ENCODE measurements at places on chromosomes 6 and 20.

- no peak for DNase-seq
Observed at GRCh38 chr6:121897337-121897760, 461.9 kb downstream of the GJA1 start.

DNA sequence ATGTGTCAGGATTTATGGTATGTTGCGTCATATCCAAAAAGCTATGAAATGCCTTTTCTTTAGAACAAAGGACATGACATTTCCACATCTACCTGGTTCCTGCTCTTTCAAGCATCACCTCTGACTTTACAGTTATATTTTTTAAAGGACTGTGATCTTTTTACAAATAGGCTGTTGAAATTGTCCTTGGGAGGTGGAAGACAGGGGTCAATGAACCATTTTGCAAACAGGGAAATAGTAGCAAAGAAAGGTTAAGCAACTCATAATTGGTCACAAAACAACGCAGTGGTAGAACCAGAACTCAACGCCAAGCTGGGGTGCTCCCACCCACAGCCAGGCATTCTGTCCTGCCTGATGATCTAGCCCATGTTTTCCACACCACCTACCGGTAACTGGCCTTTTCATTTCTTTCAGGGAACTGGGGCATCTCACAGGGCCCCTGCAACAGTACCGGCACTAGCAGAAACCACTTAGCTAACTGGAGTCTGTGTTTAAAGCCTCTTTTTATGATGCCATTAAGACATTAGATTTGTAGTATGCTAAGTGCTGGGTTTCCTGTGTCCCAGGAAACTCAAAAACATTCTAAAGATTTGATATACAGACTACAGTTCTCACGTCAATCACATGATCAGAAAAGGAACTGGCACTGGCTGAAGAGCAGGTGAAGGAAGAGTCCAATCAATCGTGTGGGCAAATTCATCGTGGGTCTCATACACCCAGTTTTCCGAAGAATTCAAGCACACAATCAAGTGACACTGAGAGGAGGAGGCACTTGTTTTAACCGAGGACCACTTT, 13.9 kb downstream of the ZNF217 start:
- no peak for DNase-seq

- no peak for DNase-seq
Observed at GRCh38 chr6:95084867-95085266, 492.5 kb upstream of the MANEA start.

GRCh38 chr20:48683467-48684175, 144.2 kb downstream of the PREX1 start:
- no peak for DNase-seq

- no peak for DNase-seq
Observed at GRCh38 chr6:33781131-33781975, 7.6 kb downstream of the LEMD2 start.

DNA sequence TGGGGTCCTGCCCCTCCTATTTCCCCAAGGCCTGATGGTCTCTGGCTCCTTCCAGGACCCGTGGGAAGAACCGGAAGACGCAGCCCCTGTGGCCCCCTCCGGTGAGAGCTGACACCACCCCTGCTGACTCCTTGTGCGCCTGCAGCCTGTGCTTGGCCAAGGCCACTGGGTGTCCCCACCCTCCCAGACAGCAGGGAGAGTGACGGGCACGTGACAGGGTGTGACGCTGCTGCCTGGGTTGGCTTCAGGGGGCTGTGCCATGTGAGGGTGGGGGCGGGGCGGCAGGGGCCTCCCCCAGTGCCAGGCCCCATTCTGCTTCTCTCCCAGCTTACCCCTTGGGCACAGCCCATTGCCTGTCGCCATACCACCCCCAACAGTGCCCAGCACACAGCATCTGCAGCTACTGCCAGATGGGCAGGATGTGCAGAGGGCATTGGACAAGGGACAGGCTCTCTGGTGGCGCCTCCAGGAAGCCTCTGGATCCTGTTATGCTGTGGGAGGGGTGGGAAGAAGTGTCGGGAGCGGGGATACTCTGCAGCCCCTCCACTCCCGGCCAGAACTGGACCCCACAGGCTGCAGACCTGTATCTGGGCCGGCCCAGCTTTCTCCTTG, 2.9 kb downstream of the BIRC7 start:
- no peak for DNase-seq

DNA sequence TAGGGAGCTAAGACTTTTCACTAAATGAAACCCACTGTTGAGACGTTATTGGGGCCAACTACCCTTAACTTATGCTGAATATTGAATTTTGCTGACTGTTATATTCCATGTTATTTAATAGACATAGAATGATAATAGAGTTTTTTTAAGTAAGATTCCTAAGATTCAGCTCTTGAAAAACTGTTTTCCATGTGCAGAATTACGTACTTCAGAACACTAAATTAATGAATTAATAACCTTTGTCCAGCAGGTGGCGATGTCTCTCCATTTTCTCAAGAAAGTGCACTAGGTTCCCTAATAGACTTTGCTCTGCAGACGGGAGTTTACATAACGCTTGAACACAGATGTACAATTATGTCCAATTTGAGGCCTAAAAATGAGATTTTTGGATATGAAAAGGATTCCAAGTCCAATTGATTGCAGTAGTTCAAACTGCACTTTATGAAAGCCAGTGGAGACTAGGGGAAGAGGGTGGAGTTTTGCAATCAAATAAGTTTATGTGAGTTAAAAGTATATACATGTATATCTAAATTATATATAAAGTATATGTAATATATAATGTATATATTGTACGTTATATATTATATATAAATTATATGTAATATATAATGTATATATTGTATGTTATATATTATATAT, 282.1 kb downstream of the UST start:
- DNase-seq = peak; percentile 47

DNA sequence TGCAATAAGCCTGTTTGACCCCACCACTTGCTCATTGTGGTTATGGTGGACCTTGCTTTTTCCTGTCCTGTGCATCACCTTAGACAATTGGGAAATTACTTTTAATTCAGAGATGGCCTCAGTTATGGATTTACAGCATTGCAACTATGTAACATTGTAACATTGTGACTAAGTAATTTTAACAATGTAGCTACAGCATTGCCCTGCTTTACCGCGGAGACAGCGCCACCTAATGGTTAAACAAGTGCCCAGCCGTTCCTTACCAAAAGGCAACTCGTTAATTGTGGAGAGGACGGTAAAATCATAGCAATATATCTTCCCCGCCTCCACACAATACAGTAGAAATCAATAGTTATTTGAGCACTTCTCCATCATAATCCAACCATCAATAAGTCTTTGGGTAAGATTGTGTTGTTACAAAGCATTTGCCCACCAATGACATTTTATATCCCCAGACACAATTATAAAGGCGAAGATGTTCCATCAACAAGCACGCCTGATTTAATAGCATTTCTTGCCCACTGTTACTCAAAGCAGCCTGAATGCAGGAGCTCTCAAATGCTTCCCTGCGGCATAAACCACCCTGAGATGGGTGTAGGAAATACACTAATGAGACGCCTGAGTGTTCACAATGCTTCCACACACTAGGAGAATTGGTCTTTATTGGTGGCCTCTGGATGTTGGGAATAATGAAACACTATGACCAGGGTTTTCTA, 93.7 kb downstream of the PROKR2 start:
- DNase-seq = peak; percentile 17

- peak; percentile 50 for DNase-seq
Observed at GRCh38 chr20:51624157-51624731, 81.7 kb upstream of the NFATC2 start.

DNA sequence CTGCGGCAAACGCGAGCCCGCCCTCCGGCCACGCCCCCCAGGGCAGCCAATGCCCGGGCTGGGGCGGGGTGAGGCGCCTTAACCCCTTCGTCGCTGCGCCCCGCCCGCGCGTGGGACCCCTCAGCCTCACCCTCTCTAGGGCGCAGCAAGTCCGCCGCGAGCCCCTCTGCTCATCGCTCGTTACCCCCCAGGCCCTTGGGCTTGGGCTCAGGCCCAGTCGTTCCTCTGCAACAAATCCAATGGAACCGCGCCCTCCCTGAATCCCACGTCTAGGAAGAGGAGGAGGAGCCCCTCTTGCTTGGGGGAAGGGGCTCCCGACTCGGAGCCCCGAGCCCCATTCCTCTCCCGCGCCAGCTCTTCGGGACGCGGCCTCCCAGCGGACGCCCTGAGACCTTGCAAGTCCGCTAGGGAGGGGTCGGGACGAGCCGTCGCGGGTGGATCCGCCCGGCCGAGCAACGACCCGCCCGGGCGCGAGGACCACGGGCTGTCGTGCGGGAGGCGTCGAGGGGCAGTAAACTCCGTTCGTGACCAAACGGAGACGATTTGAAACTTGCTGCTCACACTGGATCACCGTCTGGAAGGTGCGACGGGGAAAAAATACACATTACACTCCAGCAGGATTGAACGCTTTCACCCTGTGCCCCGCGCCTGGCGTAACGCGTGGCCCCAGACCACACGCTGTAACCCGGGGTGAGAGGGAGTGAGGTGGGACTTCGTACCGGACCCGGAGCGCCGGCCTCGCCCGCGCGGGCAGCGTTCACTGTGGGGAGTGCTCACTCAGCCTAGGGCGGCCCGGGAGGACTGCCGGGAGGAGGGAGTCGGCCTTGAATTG, 477 bp upstream of the LZTS3 start:
- DNase-seq = peak; percentile 82

- no peak for DNase-seq
Observed at GRCh38 chr6:116682334-116682712, 1.3 kb downstream of the KPNA5 start.

- DNase-seq = no peak
Observed at GRCh38 chr6:158707120-158707820, 57.4 kb downstream of the SYTL3 start.

- DNase-seq = no peak
Observed at GRCh38 chr6:56927538-56928453, 27.1 kb upstream of the BEND6 start.

GRCh38 chr6:94559829-94560537, 1017.4 kb upstream of the MANEA start:
- DNase-seq = no peak

GRCh38 chr6:57255451-57256169, 33.5 kb upstream of the RAB23 start:
- DNase-seq = no peak

DNA sequence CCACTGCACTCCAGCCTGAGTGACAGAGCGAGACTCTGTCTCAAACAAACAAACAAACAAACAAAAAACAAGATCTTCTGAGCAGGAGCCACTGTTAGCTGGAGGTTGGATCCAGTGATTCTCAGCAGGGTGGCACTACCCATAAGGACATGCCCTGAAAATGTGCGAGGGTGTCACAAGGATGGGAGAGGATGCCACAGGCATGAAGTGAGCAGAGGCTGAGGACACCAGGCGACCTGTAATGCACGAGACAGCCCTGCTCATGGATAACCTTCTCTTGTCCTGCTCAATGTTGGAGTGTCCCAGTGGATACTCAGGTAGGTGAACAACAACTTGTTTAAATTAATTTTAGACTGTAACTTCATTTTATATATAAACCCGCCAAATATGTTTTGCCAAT, 76.8 kb downstream of the KCNB1 start:
- no peak for DNase-seq

- DNase-seq = no peak
Observed at GRCh38 chr6:129875610-129876520, 14.8 kb upstream of the TMEM244 start.

GRCh38 chr6:76382201-76382600, 309.7 kb upstream of the IMPG1 start:
- no peak for DNase-seq

- no peak for DNase-seq
Observed at GRCh38 chr20:49279677-49280462, 2.0 kb upstream of the ZNFX1 start.

GRCh38 chr6:136699358-136699757, 92.9 kb downstream of the MAP3K5 start:
- DNase-seq = no peak

DNA sequence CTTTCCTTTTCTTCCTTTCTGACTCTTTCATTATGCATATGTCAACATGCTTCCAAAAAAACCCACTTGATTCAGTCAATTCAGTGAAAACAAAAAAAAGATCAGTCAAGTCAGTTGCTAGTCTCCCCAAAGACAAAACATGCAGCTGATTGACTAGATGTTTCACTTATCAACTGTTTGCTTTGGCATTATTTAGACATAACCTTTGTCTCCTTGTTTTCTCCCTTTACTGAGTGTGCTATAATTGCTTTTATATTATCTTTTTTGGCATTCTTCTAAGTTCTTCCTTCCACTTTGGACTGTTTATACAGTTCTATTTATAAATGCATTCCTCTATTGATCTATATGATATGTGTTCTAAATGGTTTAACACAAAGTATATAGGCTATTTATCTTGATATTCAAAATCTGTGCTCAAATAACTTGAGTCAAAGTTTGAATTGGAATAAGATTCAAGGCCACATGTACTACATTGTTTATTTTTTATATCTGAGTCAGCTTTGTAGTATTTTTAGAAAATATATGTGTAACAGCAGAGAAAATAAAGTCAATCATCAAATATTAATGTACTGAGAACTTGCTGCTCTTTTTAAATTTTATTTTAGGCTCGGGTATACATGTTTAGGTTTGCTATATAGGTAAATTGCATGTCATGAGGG, 260.5 kb downstream of the CENPW start:
- no peak for DNase-seq

DNA sequence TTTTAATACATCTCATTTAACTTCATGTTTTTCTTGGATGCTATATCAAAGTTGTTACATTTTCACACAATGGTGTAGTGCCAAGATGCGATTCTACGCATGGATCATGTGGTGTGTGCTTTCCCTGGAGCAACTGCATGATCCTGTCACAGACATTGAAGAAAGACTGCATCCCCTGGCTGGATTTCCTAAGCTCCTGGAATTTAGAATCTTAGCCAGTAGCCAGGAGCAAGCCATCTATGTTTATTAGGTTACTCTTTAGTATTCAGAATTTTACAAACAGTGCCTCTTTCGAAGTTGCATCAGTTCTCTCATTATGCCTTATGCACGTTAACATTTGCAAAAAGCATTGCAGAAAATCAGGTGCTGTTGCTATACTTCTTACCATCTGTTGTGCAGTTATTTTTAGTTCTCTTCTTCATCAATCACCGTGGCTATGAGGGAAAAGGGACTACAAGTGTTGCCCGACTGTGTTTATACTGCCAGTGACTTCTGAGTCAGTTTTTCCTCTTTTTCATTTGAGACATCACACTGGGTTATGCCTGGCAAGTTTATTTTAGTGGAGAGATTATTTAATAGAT, 584.2 kb downstream of the BCKDHB start:
- no peak for DNase-seq

GRCh38 chr6:35208419-35208818, 5.3 kb upstream of the SCUBE3 start:
- no peak for DNase-seq

DNA sequence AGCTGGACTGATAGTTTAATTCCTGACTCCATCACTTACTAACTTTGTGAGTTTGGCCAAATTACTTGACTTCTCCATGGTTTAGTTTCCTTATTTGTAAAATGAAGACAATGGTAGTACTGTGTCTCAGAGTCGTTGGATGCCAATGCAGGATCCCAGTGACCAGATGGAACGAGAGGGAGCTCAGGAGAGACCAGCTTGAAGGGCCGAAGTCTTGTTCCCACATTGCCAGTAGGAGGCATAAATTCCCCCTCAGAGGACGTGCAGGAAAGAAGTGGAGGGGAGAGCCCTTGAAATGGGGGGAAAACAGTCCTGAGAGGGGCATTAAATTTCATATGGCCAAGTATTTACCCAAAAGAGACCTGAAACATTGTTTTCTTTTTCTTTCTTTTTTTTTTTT, 2.1 kb upstream of the MUC22 start:
- no peak for DNase-seq

GRCh38 chr20:3202965-3203314, 1.5 kb downstream of the DDRGK1 start:
- DNase-seq = no peak

- DNase-seq = no peak
Observed at GRCh38 chr6:130575971-130576370, 210.2 kb downstream of the TMEM200A start.

All from stimulated activated CD4-positive, alpha-beta T cell treated with anti-CD3 and anti-CD28 coated beads, Interleukin-1b, Interleukin-23, amount 100 ng/mL, for 1 hour (primary cell).